T-helper 2 cell treated with Interferon-gamma antibody and Interleukin-4, amounts not matched to agents 100 ng/mL and 5 ng/mL, for 36 hours (primary cell): ENCODE measurements at places on chromosomes 16 and 17. TPM values are rescaled to one million over a fixed set of nuclear protein-coding genes. Genes with fewer than 3 reads are reported as not detected.

ATF7IP2 gene
- 41.9 and 45.7 TPM in 2 replicates for total RNA-seq

ARL2BP gene
- total RNA-seq, result 36.2 TPM in 2 replicates

SLC6A2 gene
- total RNA-seq, result not detected in 2 replicates

GRAP gene
- total RNA-seq, result 24.5 and 24.7 TPM in 2 replicates

OR3A3 gene
- not detected in 2 replicates for total RNA-seq

TMEM106A gene
- total RNA-seq, result 17.2 and 18.4 TPM in 2 replicates

CBFA2T3 gene
- total RNA-seq, result 0.64 and 0.73 TPM in 2 replicates

OR1A1 gene
- total RNA-seq, result 0.07 TPM in 1 of 2 replicates, not detected in the other

ACSM3 gene
- 4.3 and 5.5 TPM in 2 replicates for total RNA-seq

ATP2C2 gene
- 0.16 TPM in 1 of 2 replicates, not detected in the other for total RNA-seq

ACE gene
- total RNA-seq, result 1.5 and 1.6 TPM in 2 replicates

FOXL1 gene
- not detected in 2 replicates for total RNA-seq

NPW gene
- 0.70 and 0.80 TPM in 2 replicates for total RNA-seq

LPO gene
- total RNA-seq, result not detected in 2 replicates

PIK3R5 gene
- 56.2 and 58.8 TPM in 2 replicates for total RNA-seq

SHPK gene
- 12.6 and 13.3 TPM in 2 replicates for total RNA-seq
